Lung (tissue), 17 donors: ENCODE measurements at places on chromosomes 11 and 22. TPM values are rescaled to one million over a fixed set of nuclear protein-coding genes. Genes with fewer than 3 reads are reported as not detected.

Gene CALCA
- total RNA-seq = 8.4 TPM

Gene RIMBP3C
- 0.40 TPM for total RNA-seq

Gene XKR3
- not detected for total RNA-seq

Gene ARHGAP20
- total RNA-seq = 5.2 TPM

Gene UQCR10
- total RNA-seq = 92.4 TPM

Gene LINC01488
- not detected for total RNA-seq

Gene DNAJB13
- total RNA-seq = 11.9 TPM

Gene OR8B8
- not detected for total RNA-seq

Gene CCND1
- total RNA-seq = 190 TPM

Gene SGSM1
- 3.5 TPM for total RNA-seq

Gene DDTL
- total RNA-seq = 0.37 TPM

Gene GDPD4
- total RNA-seq = not detected

Gene OR2AG1
- not detected for total RNA-seq

Gene KCNE3
- 10.8 TPM for total RNA-seq

Gene TNNT3
- 8.0 TPM for total RNA-seq

Gene DCPS
- 20.4 TPM for total RNA-seq

Gene SLC37A2
- 5.3 TPM for total RNA-seq

Gene ALDH3B1
- 45.6 TPM for total RNA-seq

Gene CST6
- 7.1 TPM for total RNA-seq

Gene GNAZ
- 5.0 TPM for total RNA-seq

Gene C11orf86
- not detected for total RNA-seq

Gene OR5B2
- total RNA-seq = not detected

Gene FAM111B
- 3.0 TPM for total RNA-seq

Gene ATG2A
- 32.5 TPM for total RNA-seq

Gene CRYBB3
- not detected for total RNA-seq

Gene CENPM
- total RNA-seq = 11.8 TPM

Gene SSTR3
- total RNA-seq = 0.11 TPM

Gene RELT
- 25.4 TPM for total RNA-seq

Gene B3GAT1
- 0.40 TPM for total RNA-seq

Gene KRTAP5-2
- total RNA-seq = not detected

Gene PTPRCAP
- 13.7 TPM for total RNA-seq

Gene GAS2L1
- total RNA-seq = 3.8 TPM

Gene MS4A1
- 0.37 TPM for total RNA-seq

Gene ADAMTS15
- total RNA-seq = 22.9 TPM
